ENCODE measurements at places on chromosomes 16 and 17.

- no peak for DNase-seq
Measured at GRCh38 chr17:82820278-82821251, 19.3 kb downstream of the ZNF750 start.

DNA sequence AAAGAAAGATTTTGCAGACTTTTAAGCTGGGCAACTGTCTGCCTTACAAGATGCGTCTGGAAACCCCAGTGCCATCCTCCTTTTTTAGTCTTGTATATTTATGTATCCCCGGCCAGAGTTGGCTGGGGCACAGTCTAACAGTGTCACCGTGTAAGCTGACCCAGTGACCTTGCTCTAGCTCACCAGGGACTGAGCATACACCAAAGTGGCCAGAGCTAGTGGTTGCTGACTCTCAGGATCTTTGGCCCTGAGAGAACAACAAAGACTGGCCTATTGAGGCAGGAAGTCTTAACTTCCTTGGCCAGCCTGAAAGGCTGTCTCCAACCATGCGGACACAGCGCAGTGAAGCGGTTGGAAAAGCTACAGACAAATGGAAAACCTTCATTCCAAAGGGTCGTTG lies 745.2 kb downstream of the WWOX start:
- no peak for DNase-seq

GRCh38 chr17:41527063-41528023 lies 765 bp downstream of the KRT19 start:
- no peak for DNase-seq

GRCh38 chr17:77958716-77959125 lies 218 bp downstream of the TNRC6C start:
- no peak for DNase-seq

DNA sequence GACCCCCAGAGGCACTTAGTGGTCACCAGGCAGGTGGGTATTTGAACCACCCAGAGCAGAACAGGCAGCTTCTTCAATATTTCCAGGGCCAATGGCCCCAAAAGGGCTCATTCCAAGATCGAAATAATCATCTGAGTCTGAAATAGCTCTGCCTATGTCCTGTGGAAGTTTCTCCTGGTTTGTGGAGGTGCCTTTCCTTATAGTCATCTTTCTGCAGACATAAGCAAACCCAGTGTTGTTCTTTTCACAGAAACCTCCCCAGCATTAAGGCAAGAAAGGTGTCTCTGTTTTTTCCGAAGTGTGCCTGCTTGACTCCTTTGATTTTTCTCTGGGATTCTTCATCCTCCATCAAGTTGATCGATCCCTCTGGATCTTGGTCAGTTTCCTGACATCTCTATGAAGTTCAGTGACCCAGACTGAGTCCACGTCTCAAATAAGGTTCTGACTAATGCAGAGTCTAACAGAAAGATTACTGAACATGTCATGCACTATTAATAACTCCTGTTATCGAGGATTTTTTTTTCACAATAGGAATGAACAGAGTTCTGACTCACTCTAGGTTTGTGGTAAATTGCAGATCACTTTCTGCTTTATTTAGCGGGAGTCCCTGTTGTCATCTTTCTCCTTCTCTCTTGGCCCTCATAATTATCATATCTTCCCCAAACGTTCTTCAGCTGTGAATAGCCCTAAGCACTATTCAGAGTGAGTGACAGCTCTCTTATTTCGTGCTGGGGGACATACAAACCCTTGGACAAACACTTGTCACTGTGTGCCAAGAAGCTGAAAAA lies 1.5 kb downstream of the LRRC3C start:
- DNase-seq: no peak

- no peak for DNase-seq
Measured at GRCh38 chr16:72848759-72849664, 198.9 kb downstream of the ZFHX3 start.

- DNase-seq: no peak
Measured at GRCh38 chr17:80468242-80468641, 8.2 kb downstream of the NPTX1 start.

DNA sequence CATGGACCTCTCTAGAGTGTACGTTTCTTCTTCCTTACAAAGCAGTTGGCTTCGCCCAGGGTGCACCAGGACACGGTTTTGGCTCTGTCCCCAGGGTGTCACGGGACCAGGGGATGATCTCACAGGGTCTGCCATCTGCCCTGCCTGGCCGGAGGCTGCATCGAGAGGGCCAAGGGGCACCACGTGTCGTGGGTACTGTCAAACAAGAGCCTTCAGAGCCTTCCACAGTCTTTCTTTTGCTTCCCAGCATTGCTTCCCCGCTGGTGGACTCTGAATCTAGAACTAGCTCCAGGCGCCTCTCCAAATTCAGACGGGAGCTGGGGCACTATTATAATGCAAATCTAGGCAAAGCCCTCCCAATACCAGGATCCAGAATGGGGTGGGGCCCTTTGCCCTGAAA lies 47.9 kb downstream of the MAPT start:
- no peak for DNase-seq

- no peak for DNase-seq
Measured at GRCh38 chr17:70808596-70808995, 639.3 kb downstream of the KCNJ2 start.

GRCh38 chr17:21242780-21243515 lies 10.3 kb downstream of the NATD1 start:
- DNase-seq: no peak

- no peak for DNase-seq
Measured at GRCh38 chr16:75486014-75486675, 9.1 kb downstream of the CHST6 start.

Data from stimulated activated CD4-positive, alpha-beta T cell treated with anti-CD3 and anti-CD28 coated beads, Interleukin-2, amount 100 ng/mL, for 24 hours (primary cell).